ENCODE measurements at places on chromosomes 3 and 15.
A peak's percentile ranks its signal among the peaks of the same experiment; 100 is the strongest.

DNA sequence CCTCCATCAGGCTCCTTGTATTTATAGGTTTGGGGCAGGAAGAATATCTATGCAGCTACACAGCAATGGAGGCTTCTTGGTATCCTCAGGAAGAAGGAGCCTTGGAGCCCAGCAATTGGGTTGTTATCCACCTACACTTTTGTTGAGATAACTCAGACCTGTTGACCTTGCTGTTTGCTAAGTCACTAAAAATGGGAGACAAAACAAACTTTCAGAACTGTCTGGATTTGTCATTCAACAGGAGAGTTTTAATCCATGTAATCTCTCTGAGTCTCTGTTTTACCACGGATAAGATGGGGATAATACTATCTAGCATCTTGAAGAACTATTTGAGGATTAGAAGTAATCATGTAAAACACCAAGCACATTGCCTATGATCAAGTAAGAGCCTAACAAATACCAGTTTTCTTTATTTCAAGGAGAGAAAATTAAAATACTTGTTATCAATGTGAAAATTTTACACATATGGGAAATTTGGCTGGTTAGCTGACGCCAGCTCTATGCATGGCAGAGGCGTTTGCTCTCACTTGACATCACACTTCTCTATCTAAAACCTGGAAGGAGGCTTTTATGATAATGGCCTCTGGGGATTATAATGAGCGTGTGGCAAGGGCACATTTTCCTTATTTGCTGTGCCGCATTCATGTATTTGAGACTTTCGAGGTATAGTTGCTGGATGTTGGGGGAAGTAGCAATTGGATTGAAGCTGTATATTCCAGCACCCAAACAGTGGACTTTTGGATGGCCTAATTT is 215.6 kb downstream of the PDCD6IP start:
- no peaks in the 10 kb centered on the region for H3K36me3 ChIP-seq
- no peak overlapping the region for H3K27ac ChIP-seq
- peaks cover 58% of the 10 kb centered on the region for H3K4me1 ChIP-seq
- DNase-seq: peak; percentile 52

GRCh38 chr15:68650901-68651709 is 72.3 kb downstream of the CORO2B start:
- peak; percentile 18 for DNase-seq
- H3K36me3 ChIP-seq: no peaks in the 10 kb centered on the region
- no peak overlapping the region for H3K4me3 ChIP-seq
- no peaks in the 10 kb centered on the region for H3K4me1 ChIP-seq
- no peak overlapping the region for H3K27ac ChIP-seq
- H3K27me3 ChIP-seq: peaks cover 23% of the 10 kb centered on the region

DNA sequence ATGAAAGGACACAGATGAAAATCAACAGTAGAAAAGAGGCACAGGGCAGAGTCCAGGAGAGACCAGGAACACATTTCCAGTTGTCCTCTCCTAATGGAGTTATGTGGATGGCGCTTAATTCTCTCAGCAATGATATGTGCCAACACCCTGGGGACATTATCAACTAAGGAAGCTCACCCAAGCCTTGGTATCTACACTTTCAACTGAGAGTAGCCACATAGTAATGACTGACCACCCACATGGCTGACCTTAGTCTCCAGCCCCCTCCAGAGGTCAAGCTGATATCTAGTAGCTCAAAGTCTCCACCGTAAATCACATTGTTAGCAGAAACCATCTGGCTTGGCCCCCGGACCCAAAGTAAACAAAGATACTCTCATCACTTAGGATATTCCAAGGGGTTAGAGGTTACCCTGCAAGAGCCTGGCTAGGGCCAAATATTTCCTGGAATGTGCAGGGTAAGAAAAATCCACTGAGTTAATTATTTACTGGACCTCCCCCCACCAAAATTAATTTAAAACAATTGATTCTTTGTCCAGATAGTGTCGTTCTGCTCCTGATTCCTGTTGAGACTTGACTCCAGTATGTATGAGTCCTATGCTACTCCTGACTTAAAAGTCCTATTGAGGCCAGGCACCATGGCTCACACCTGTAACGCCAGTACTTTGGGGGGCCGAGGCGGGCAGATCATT is 24.8 kb downstream of the GABRR3 start:
- no peaks in the 10 kb centered on the region for H3K36me3 ChIP-seq
- peaks cover 69% of the 10 kb centered on the region for H3K4me1 ChIP-seq
- H3K27ac ChIP-seq: peak overlapping the region; percentile 92

DNA sequence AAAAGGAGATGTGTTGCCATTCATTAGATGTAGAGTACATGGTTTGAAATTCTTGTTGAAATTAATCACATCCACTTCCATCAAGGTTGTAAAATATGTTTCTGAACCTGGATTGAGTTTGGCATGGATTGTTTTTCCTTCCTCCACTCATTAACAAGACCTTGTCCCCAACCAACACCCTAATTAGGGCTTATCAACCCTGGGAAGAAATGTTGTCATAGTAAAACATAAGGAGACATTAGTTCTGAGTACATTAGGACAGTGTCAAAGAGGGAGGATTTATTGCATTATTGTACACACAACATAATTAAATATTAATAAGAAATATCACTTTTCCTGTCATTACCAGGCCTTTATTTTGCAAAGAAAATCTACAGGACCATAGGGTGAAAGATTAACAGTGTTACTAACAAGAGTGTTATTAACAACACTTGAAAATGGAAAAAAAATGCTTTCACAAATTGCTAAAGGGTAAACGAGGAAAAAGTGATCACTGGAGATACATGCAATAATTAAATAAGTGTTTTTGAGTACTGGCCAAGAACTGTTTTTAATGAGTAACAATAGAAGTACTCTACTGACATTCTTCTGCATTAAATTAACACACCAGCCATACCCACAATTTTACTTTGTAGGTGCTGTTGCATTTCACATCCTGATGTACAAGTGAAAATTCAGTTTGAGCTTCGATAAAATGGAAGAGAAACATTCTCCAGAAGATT is 30.4 kb upstream of the WDR72 start:
- no peaks in the 10 kb centered on the region for H3K36me3 ChIP-seq
- no peak for DNase-seq
- no peak overlapping the region for H3K27ac ChIP-seq
- H3K4me3 ChIP-seq: no peak overlapping the region
- no peaks in the 10 kb centered on the region for H3K27me3 ChIP-seq

DNA sequence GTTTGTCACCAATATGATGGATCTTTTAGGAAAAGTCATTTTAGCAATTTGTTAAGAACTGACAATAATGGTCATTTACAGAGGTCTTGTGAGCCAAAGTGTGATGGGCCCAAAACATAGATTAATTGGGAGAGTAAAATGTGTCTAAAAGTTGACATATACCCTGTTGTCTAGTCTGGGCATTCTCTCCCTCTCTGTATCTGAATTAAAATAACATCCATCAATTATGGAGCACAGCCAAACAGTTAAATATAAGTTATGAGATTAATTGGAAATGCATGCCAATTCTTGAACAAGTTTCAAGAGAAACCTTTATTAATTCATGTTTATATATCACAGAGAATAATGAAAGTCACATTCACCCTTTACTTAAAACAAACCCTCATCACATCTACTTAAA is 13.6 kb upstream of the NANOGP8 start:
- no peak for DNase-seq
- H3K4me1 ChIP-seq: 0 out of 2 replicates have a peak, but pooled peaks cover 5% of the 10 kb centered on the region
- H3K36me3 ChIP-seq: no peaks in the 10 kb centered on the region

DNA sequence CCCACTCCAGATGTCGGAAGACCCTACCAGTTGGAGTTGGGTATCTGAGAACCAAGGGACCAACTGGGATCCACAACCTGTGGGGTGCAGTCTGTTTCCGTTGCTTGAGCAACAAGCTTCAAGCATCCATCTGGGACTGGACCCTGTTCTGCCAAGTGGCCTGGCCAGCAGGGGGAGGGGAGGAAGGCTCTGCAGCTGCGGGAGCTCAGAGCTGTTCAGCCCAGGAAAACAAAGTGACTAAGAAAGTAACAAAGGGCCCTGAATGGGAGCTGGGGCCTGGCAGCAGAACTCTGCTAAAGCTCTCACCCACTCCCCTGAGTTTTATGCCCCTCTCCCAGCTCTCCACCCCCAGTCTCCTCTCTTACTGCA is 2.7 kb downstream of the TYRO3 start:
- peaks cover 83% of the 10 kb centered on the region for H3K4me1 ChIP-seq
- no peak for DNase-seq
- no peak overlapping the region for H3K4me3 ChIP-seq
- H3K27me3 ChIP-seq: no peaks in the 10 kb centered on the region

DNA sequence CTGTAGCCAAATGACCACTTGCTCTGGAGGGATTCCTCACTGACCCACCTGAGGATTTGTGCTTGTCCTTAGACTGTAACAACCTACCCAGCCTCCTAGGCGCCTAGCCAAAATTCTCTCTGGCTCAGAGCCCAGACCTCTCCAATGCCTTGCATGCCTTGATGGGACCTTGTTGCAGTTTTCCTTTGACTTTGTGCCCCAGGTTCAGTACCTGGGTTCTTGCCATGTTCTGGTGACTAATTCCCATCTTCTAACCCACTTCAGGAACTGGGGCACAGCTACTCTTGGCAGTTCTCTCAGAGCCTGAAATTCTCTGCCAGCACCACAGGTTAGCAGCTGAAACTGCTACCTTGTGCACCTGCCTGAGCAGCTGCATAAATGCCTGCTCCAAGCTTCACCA is 27.0 kb upstream of the UBE3A start:
- H3K36me3 ChIP-seq: no peaks in the 10 kb centered on the region
- H3K27ac ChIP-seq: no peak overlapping the region
- H3K4me3 ChIP-seq: no peak overlapping the region
- no peaks in the 10 kb centered on the region for H3K4me1 ChIP-seq
- H3K27me3 ChIP-seq: no peaks in the 10 kb centered on the region

- no peak for DNase-seq
These were observed 18.6 kb downstream of the THSD4 start for GRCh38 chr15:71133747-71134472.

DNA sequence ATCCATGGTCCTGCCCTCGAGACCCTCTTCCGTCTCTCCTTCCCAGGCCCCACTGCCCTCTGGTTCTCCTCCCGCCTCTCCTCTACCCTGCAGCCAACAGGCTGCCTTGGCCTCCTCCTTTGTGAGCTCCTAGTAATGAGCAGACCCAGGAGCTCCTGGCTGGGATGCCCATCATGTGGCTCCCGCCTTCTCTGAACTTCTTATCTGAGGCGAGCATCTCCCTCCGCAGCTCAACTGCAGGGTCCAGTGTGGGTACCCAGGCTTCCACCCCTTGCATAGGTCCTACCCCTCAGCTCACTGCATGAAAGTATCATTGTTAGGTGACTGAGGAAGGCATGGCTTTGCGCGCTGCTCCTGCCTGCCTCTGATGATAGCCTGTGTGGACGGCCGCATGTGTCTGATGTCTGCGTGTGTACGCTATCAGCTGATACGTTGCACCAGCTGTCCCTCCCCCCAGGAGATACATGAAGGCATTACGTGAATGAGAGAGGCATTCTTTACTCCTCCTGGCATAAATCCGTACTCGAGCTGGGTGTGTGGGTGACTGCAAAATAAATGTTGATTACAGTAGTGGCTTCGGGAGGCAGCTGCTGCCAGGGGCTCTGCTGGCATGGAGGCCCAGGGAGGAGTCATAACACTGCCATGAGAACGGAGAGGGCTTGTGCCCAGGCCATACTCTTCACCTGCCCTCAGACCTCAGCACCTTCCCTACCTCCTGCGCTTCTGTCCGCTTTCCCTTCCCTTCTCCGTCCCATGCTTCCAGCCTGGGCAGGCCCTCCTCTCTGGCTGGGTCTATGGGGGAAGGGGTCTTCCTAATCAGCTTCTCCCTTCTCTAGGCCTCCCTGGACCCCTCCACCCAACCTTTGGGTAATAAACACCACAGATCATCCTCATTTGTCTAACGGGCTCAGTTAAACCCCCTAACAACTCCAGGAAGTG is 48.8 kb downstream of the ZNF710 start:
- no peaks in the 10 kb centered on the region for H3K36me3 ChIP-seq
- no peak overlapping the region for H3K27ac ChIP-seq
- H3K4me3 ChIP-seq: no peak overlapping the region
- peaks cover 23% of the 10 kb centered on the region for H3K4me1 ChIP-seq
- no peaks in the 10 kb centered on the region for H3K27me3 ChIP-seq

All from HepG2 (cell line).